CD4-positive, alpha-beta T cell (primary cell): ENCODE measurements at places on chromosomes 6 and 20.

GRCh38 chr6:134446218-134446848 is 128.4 kb upstream of the SGK1 start:
- no peak for DNase-seq

- no peak for DNase-seq
Measured at GRCh38 chr6:53526000-53526399, 18.9 kb downstream of the GCLC start.

GRCh38 chr6:21402368-21402767 is 191.2 kb upstream of the SOX4 start:
- DNase-seq, result no peak

- no peak for DNase-seq
Measured at GRCh38 chr20:6058684-6059295, 4.9 kb upstream of the LRRN4 start.

DNA sequence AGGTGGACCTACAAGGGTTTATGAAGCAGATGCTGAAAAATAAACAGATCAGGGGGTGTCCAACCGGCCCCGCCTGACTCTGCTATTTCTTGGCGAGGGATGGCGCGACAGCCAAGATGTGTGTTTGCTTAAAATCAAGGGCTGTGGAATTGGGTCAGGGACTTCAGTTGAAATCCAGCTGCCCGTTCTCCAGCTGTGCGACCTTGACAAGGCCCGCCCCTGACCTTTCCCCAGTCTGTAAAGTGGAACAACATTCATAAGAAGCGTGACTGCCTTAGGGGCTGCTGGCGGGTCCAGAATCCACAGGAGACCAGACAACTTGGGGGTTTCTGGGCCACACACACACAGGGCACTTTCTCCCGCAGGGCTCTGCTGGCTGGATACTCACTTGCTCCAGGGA is 517.5 kb downstream of the PREX1 start:
- DNase-seq, result no peak
